ENCODE measurements at places on chromosomes 6 and 20. TPM values are rescaled to one million over a fixed set of nuclear protein-coding genes. Genes with fewer than 3 reads are reported as not detected.

DNA sequence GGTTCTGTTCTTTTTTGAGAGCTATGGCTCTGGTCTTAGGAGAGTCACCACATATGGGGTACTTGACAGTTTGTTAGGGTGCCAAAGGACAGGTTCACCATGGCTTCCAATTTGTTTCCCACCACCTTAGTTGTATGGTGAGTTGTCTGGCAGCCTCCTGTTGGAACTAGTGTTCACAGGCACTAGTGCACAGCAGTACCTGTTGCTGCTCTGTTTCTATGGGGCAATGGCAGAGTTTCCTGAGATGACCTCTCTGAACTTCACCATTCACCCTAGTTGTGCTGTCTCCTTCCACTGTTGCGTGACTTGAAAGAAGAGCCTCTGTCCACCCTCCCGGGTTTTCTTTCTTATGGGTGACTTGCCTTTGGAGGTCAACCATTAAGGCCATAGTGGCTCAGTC lies 129.1 kb downstream of the JARID2 start:
- DNase-seq, result no peak
- H3K27ac ChIP-seq, result no peak overlapping the region
- peaks cover 5% of the 10 kb centered on the region for H3K36me3 ChIP-seq

Gene IL17A
- total RNA-seq, result not detected

- H3K36me3 ChIP-seq, result no peaks in the 10 kb centered on the region
- peaks cover 61% of the 10 kb centered on the region for H3K27me3 ChIP-seq
- no peak overlapping the region for H3K27ac ChIP-seq
- no peak overlapping the region for H3K4me3 ChIP-seq
- no peaks in the 10 kb centered on the region for H3K4me1 ChIP-seq
- no peak for DNase-seq
Observed at GRCh38 chr6:39307462-39307861, 6.8 kb downstream of the KCNK17 start.

Gene EYS
- 0.46 TPM for total RNA-seq

DNA sequence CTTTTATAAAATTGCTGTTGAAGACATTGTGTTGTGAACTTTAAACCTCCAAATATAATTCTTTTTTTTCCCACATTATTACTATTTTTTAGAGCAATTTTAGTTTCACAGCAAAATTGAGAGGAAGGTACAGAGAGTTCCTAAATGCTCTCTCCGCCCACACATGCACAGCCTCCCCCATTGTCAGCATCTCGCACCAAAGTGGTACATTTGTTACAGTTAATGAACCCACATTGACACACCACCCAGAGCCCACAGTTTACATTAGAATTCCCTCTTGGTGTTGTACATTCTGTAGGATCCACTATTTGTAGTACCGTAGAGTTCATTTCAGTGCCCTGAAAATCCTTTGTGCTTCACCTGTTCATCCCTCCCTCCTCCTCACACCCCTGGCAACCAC lies 33.8 kb downstream of the TMEM181 start:
- no peak for DNase-seq
- no peaks in the 10 kb centered on the region for H3K27me3 ChIP-seq
- H3K4me1 ChIP-seq, result no peaks in the 10 kb centered on the region
- H3K4me3 ChIP-seq, result no peak overlapping the region

Gene FIG4
- total RNA-seq, result 30.0 TPM

GRCh38 chr6:72709431-72709830 lies 87.6 kb downstream of the KCNQ5 start:
- no peak overlapping the region for H3K27ac ChIP-seq
- no peaks in the 10 kb centered on the region for H3K36me3 ChIP-seq
- H3K4me1 ChIP-seq, result no peaks in the 10 kb centered on the region

DNA sequence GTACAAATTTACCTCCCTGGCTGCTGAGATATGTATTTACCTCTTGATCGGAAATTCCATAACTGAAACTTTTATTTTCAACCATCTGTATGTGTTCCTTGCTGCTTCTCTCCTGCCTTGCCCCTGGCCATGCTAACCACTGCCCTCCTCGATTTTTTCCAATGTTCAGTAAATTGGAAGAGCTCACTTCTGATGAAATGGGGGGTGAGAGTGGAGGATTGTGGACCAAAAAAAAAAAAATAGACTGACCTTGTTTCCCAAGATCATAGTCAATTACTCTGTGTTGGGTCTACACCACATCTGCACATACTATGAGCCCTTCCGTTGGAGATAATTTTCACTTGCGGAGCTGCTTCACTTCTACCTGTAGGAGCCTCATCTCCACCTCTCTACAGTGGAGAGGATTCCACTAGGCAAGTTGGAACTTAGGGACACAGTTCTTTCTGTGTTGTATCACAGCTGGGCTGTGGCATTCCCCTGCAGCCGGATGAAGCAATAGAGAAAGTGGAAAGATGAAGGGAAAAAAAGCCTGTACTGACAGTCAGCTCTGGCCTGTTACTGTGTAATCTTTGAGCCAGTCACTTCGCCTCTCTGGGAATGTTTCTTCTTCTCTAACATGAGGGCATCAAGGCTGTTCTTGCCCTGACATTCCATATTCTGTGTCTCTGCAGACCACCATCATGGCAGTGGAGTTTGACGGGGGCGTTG lies 1.6 kb downstream of the PSMB9 start:
- H3K27ac ChIP-seq, result no peak overlapping the region
- no peaks in the 10 kb centered on the region for H3K36me3 ChIP-seq
- no peak overlapping the region for H3K4me3 ChIP-seq

DNA sequence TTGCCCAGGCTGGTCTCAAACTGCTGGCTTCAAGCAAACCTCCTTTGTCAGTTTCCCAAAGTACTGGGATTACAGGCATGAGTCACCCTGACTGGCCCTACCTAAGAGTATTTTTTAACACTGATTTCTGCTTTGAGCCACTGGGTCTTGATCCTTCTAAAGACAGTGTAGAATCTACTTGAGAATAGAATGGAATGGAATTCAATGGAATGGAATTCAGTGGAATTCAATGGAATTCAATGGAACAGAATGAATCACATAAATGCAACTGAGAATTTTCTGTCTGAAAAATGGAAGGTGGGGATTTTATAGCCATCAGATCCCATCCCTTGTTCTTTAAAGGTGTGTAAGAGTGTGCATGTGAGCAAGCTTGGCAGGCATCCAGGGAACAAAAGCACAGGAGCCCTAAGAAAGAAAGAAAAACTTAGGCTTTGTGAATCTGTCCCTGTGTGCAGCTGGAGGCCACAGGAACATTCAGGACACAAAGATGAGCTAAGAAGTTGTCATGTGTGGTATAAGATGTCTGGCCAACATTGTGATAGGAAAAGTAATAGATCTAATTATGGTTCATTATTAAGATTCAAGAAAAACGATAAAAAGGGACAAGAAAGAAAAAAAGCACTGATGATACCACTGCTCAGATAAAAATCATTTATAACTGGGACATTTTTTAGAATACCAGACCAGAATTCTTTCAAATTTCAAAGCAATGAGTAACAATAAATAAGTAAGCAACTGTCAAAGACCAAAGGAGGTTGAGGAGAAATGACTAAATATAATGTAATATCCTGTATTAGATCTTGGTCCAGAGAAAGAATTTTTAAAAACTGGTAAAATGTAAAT lies 681.0 kb upstream of the GJE1 start:
- no peak for DNase-seq
- no peak overlapping the region for H3K27ac ChIP-seq
- H3K36me3 ChIP-seq, result no peaks in the 10 kb centered on the region
- no peaks in the 10 kb centered on the region for H3K4me1 ChIP-seq
- no peak overlapping the region for H3K4me3 ChIP-seq
- H3K27me3 ChIP-seq, result no peaks in the 10 kb centered on the region

DNA sequence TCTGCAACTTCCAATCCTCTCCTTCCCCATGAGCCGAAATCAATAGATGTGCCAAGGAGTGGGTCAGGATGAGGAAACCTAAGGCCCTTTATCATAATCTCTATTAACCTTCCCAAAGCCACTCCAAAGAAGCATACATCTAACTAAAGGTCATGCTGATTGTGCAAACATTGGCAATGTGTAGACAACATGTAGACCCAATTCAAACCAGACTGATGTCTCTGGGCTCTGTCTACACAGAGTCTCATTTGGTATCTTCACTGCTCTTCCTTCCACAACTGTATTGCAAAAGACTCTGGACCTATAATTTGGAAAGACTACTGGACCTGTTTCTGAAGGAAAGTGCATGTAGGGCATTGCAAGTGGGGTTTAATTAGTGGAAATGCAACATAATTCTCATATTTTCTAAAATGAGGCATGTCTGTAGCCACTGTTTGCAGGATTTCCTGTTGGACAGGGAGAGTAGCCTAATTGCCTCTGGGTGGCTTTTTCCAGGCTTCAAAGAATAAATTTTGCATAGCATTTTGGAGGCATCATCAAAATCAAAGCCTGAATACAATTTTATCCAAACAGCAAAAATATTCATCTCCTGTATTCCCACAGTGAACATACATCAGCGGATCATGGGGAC lies 35.0 kb upstream of the MLIP start:
- H3K4me3 ChIP-seq, result no peak overlapping the region
- no peaks in the 10 kb centered on the region for H3K27me3 ChIP-seq
- H3K27ac ChIP-seq, result no peak overlapping the region
- peaks cover 20% of the 10 kb centered on the region for H3K4me1 ChIP-seq
- no peak for DNase-seq

GRCh38 chr20:32512047-32512385 lies 73.1 kb downstream of the NOL4L start:
- H3K4me3 ChIP-seq, result no peak overlapping the region
- DNase-seq, result no peak
- H3K4me1 ChIP-seq, result peaks cover 46% of the 10 kb centered on the region
- H3K27ac ChIP-seq, result no peak overlapping the region
- peaks cover 28% of the 10 kb centered on the region for H3K27me3 ChIP-seq

GRCh38 chr20:63495741-63496595 lies 2.9 kb downstream of the EEF1A2 start:
- H3K36me3 ChIP-seq, result no peaks in the 10 kb centered on the region
- peaks cover 1% of the 10 kb centered on the region for H3K4me1 ChIP-seq
- peaks cover 16% of the 10 kb centered on the region for H3K27me3 ChIP-seq
- DNase-seq, result peak; percentile 76
- H3K27ac ChIP-seq, result no peak overlapping the region

GRCh38 chr6:134295953-134296553 lies 21.9 kb downstream of the SGK1 start:
- H3K4me3 ChIP-seq, result no peak overlapping the region
- peaks cover 7% of the 10 kb centered on the region for H3K27me3 ChIP-seq
- H3K27ac ChIP-seq, result no peak overlapping the region

Gene ETV7
- not detected for total RNA-seq

DNA sequence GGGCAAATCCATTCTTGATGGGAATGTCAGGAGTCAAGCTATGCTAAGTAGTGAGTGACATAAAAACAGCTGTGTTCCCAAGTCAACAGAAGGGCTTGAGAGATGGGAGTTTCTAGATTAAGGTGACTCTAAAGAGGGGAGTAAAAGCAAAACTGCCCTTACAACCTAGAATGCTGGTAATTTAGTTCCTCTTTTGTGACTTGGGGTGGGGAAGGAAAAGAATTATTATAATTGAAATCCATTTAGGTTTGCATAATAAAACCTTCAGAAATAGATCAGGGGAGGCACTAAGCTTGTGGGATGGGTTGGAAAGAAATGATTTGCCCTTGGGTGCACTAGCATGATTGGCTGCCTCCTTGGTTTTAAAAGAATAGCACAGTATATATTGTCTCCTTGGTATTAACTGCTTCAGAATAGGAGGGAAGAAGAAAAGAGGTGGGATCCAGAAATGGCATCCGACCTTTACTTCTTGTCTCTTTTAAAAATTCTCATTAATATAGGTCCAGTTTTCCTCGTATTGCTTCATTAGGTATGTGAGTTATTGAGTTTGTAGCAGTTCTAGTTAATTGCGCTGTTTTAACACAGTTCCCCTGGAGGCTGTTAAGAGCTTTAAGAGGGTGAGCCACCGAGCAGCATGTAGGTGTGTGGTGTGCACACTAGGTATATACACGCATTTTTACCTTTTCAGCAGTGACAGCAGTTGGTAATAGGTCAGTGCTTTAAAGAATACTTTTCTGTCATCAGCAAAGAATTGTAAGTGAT lies 95.3 kb upstream of the VSTM2L start:
- no peaks in the 10 kb centered on the region for H3K27me3 ChIP-seq
- H3K4me3 ChIP-seq, result no peak overlapping the region

DNA sequence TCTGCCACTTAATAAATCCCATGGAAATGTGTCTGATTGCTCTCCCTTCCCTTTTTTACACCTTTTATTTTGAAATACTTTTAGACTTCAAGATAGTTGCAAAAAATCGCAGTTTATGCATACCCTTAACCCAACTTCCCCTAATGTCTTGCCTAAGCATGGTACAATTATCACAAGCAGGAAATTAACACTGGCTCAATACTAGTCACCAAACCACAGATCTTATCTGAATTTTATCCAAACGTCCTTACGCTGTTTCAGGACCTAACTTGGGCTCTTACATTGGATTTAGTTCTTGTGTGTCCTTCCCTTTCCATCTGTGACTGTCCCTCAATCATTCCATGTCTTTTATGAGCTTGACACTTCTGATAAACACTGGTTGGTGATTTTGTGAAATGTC lies 146.3 kb downstream of the ZNF217 start:
- H3K4me1 ChIP-seq, result peaks cover 7% of the 10 kb centered on the region
- H3K36me3 ChIP-seq, result peaks cover 36% of the 10 kb centered on the region
- no peak for DNase-seq
- no peaks in the 10 kb centered on the region for H3K27me3 ChIP-seq
- no peak overlapping the region for H3K4me3 ChIP-seq
- no peak overlapping the region for H3K27ac ChIP-seq

GRCh38 chr6:117930645-117931044 lies 23.6 kb downstream of the SLC35F1 start:
- peaks cover 2% of the 10 kb centered on the region for H3K4me1 ChIP-seq
- no peak overlapping the region for H3K4me3 ChIP-seq
- H3K27me3 ChIP-seq, result no peaks in the 10 kb centered on the region
- no peak overlapping the region for H3K27ac ChIP-seq
- DNase-seq, result no peak
- H3K36me3 ChIP-seq, result peaks cover 7% of the 10 kb centered on the region

- DNase-seq, result no peak
- no peaks in the 10 kb centered on the region for H3K36me3 ChIP-seq
- no peak overlapping the region for H3K4me3 ChIP-seq
- peaks cover 10% of the 10 kb centered on the region for H3K4me1 ChIP-seq
- peak overlapping the region; percentile 8 for H3K27ac ChIP-seq
Observed at GRCh38 chr6:168196881-168197635, 118.0 kb upstream of the FRMD1 start.

DNA sequence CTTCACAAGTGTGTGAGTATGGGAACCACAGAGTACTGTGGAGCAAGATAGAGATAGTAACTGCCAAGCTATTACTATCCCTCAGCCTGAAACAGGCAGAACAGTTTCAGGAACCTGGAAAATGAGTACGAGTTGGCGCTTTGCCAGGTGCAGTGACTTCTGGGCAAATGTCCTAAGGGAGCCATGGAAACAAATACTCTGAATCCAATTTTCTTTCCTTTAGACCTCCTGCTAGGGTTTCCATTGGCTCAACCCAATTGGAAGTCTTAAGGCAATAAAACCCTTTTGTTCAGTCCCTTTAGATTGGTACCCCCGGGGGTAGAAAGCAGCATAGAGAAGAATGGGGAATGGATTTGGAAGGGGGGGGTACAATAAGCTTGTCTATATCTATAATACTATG lies 205.0 kb upstream of the EPHA7 start:
- H3K36me3 ChIP-seq, result no peaks in the 10 kb centered on the region
- no peaks in the 10 kb centered on the region for H3K27me3 ChIP-seq
- H3K4me3 ChIP-seq, result no peak overlapping the region

Measured in progenitor cell of endocrine pancreas (in vitro differentiated cells).